Vein endothelial cell (primary cell): ENCODE measurements at places on chromosomes 6 and 20. TPM values are rescaled to one million over a fixed set of nuclear protein-coding genes. Genes with fewer than 3 reads are reported as not detected.

Gene C6orf118
- not detected in 2 replicates for total RNA-seq

Gene EDN1
- 379 and 612 TPM in 2 replicates for total RNA-seq

Gene ETV7
- total RNA-seq, result 0.33 and 0.48 TPM in 2 replicates

Gene CBLN4
- total RNA-seq, result not detected in 2 replicates

Gene BMP2
- 23.8 and 34.2 TPM in 2 replicates for total RNA-seq

Gene RBM24
- total RNA-seq, result 1.3 and 4.0 TPM in 2 replicates
